ENCODE measurements at places on chromosomes 4 and X. TPM values are rescaled to one million over a fixed set of nuclear protein-coding genes. Genes with fewer than 3 reads are reported as not detected.

DNA sequence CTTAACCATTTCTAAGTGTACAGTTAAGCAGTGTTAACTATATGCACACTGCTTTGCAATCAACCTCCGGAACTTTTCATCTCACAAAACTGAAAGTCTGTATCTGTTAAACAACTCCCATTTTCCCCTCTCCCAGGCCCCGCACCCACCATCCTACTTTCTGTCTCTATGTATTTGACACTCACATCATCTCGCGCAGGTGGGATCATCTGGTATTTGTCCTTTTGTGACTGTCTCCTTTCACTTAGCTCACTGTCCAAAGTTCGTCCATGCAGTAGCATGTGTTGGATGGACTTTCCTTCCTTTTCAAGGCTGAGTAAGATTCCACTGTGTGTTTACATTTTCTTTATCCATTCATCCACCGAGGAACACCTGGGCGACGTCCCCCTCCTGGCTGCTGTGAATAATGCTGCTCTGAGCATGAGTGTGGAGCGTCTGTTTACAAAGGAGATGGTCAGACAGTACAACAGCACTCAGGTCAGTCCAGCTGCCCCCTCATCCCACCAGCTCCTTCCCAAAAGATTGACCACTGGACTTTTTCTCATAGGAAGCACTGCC is 39.8 kb downstream of the DCTD start:
- H3K27me3 ChIP-seq = no peaks in the 10 kb centered on the region
- no peak overlapping the region for H3K4me3 ChIP-seq
- peaks cover 4% of the 10 kb centered on the region for H3K36me3 ChIP-seq
- H3K4me1 ChIP-seq = no peaks in the 10 kb centered on the region
- H3K27ac ChIP-seq = no peak overlapping the region

GRCh38 chr4:105293360-105293759 is 146.7 kb downstream of the TET2 start:
- no peak overlapping the region for H3K4me3 ChIP-seq
- no peaks in the 10 kb centered on the region for H3K4me1 ChIP-seq

- H3K4me3 ChIP-seq = no peak overlapping the region
- H3K27ac ChIP-seq = no peak overlapping the region
- DNase-seq = no peak
- H3K4me1 ChIP-seq = no peaks in the 10 kb centered on the region
Measured at GRCh38 chrX:114889481-114889880, 127.9 kb downstream of the IL13RA2 start.

The ATP1B4 gene
- not detected for total RNA-seq

The NKX3-2 gene
- not detected for total RNA-seq

DNA sequence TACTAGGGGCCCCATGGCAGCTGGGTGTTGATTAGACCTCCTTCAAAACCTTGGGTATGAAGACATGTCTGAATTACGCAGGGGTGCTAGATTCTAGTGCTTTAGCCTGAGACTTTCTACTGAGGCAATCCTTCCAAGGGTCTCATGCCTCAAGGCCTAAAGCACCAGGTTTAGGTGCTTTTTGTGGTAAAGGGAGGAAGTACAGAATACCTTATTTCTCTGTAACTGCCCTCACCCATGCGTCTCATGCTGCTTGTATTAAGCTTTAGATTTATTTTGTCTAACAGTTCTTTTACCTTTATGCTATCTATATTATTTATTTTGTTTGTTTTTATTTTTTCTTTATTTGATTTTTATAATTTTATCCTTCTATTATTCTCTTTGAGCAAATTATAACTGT is 190.2 kb upstream of the GK2 start:
- no peak overlapping the region for H3K4me3 ChIP-seq
- H3K27me3 ChIP-seq = no peaks in the 10 kb centered on the region
- DNase-seq = no peak
- H3K36me3 ChIP-seq = no peaks in the 10 kb centered on the region
- peaks cover 4% of the 10 kb centered on the region for H3K4me1 ChIP-seq
- H3K27ac ChIP-seq = no peak overlapping the region
